ENCODE measurements at places on chromosomes 6 and 20.

- no peak for DNase-seq
Measured at GRCh38 chr6:118397671-118398465, 150.2 kb upstream of the PLN start.

DNA sequence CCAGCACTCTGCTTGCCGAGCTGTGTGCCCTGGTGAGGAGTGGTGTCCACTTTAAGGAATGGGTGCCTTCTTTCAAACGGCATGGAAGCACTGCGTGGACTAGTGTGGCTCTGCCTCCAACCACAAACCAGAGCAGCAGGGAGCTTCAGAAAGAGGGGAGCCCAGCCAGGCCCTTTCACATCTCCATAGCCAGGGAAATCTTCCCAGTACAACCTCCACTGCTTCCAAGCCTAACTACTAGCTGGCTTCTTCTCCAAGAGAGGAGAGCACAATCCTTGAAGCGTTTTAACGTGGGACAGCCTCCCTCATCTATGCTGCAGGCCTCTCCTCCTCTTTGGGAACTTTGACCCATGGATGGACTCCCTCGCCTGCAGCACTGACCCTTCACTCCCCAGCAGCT, 26.7 kb downstream of the TNXB start:
- DNase-seq: no peak

GRCh38 chr6:66568271-66568670, 861.2 kb upstream of the EYS start:
- no peak for DNase-seq

- no peak for DNase-seq
Measured at GRCh38 chr6:7631466-7631865, 41.5 kb downstream of the SNRNP48 start.

DNA sequence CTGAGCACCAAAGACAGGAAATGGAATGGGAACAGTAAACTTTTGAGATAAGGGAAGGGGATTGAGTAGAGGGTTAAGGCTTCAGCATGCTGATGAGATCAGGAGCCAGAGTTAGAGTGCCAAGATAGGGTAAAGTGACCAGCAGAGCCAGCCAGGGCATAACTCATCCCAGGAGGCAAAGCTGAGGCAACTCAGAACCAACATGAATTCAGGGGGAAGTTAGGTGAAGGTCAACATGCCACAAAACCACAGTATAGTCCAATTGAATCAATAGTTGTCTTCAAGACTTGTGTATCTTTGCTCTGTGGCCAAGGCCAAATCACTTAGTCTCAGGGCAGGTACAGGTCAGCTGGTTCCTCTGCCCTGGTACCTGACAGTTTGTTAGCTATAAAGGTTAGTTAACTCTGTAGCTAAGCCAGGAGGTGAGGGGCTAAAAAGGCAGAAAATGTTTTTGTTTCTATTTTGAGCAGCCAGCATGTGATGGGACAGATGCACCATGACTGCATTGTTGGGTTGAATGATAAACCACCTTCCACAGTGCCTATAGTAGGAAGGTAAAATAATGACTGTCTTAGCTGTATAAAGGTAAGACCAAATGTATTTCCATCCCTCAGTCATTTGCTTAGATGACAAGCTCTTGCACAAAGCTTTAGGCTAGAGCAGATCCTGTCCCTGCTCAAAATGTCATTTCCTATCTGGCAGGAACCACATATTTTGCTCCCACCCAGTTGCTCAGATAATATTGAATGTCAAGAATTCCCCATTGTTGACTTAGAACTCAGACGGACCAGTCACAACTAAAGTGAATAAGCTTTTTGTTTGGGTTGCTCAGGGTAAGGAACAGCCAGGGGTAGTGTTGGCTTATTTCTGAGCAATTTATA, 15.8 kb downstream of the RNF8 start:
- DNase-seq: no peak

GRCh38 chr20:48541581-48542071, 286.2 kb downstream of the PREX1 start:
- no peak for DNase-seq

DNA sequence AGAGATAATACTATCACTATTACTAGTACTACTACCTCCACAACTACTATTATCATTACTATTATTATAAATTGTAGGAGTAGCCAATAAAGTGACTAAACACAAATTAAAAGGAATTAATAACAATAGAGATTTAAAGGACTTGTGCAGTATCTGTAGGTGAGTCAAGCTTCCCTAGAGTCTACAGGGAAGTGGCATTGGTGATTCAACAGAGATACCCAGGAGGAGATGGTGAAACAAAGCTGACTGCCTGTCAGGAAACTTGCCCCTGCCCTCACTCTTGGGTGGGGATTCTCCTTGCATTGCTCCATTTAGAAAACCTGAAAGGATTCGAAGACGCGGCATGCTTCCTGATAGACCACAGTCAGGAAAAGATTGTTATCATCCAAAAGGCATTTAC, 23.3 kb upstream of the BCLAF1 start:
- no peak for DNase-seq

GRCh38 chr6:156942266-156942665, 165.1 kb downstream of the ARID1B start:
- DNase-seq: no peak

GRCh38 chr6:140434761-140435160, 1060.3 kb upstream of the CITED2 start:
- no peak for DNase-seq
